Stimulated activated CD8-positive, alpha-beta memory T cell treated with anti-CD3 and anti-CD28 coated beads, Interleukin-12 subunit alpha, Interleukin-12 subunit beta, amount 100 ng/mL, for 1 hour (primary cell): ENCODE measurements at places on chromosomes 6 and 20.

DNA sequence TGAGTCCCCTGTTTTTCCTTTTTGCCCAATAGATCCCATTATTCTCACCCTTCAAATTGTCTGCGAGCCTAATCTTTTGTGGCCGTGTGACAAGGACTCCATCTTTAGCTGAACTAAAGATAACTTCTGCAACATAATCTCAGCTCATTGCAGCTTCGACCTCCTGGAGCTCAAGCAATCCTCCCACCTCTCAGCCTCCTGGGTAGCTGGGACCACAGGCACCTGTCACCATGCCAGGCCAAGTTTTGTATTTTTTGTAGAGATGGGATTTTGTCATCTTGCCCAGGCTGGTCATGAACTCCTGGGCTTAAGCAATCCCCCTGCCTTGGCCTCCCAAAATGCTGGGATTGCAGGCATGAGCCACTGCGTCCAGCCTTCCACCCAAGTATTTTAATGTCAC, 161.0 kb downstream of the GJA1 start:
- DNase-seq, result no peak

DNA sequence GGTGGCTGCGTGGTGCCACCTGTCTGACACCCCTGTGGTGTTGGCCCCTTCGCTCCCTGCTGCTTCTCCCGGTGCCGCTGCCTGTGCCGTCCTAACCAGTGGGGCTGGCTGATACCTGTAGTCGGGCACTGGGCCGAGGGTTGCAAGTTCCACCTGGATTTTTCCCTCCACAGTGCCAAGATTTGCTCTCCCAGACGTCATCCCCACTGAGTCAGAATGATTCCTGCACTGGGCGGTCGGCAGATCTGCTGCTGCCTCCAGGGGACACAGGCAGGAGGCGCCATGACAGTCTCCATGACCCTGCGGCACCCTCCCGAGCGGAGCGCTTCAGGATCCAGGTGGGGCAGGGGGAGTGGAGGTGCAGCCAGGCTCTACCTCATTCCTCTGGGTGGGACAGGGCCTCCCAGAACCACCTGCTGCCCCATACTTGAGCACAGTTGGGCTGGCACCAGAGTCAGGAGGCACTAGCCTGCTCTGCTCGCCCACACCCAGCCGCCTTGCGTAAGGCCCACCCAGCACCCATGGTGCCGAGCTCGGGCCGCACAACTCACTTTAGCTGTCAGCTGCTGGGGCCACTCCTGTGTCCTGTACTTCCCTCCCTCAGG, 60.2 kb downstream of the TCP11 start:
- no peak for DNase-seq

GRCh38 chr20:57657535-57658446, 37.6 kb upstream of the ZBP1 start:
- peak; percentile 13 for DNase-seq

DNA sequence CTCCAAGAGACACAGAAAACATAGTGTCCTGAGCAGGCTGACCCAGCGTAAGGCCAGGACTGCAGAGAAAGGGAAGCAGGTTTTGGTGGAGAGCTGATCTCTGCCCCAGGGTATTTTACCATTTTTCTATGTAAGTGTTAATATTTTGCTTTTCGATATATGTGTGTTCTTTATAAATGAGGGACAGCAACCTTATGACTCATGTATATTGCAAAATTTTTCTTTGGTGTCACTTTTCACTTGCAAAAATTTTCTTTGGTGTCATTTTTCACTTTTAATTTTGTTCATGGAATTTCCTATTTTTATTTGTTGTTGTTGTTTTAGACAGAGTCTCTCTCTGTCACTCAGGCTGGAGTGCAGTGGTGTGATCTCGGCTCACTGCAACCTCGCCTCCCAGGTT, 34.6 kb upstream of the PXDC1 start:
- DNase-seq, result no peak

- no peak for DNase-seq
These were observed 2.1 kb upstream of the CHRNA4 start for GRCh38 chr20:63363013-63363957.

DNA sequence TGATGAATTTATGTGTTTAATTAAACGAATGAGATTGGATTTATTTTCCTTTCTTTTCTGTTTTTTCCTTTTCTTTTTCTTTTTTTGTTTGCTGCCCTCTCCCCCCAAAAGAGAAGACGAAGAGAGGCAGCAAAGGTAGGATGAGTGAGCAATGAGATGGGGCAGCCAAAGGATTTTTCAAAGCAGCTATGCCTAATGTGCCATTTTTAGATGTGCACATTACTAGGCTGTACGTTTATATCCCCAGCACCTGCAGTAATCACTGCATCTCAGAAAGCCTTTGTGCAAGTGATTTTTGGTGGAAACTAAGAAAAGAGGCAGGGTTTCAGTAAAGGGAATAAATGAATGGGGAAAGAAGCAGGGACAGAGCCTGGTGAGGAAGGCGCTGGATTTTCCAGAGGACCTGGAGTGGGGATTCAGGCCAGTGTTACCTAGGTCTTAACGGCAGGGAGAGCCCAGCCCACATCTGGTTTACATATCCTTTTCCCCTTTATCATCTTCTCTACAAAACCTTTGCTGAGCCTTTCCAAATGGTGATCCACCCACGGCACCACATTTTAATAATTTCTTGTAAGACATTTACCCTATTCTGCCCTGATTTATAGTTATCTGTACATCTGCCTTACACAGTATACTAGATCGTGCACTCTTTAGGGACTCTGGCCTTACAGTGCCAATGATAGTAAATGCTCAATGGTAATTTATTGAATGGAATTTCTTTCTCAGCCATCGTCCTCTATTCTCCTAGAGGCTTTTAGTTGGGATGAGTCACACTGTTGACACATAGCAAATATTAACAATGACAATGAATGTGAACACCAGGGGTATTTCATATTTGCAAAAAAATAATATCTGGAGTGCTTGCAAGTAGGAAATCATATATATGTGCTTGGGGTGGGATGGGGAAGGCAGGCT, 38.3 kb upstream of the ATXN1 start:
- DNase-seq, result no peak

- no peak for DNase-seq
These were observed 67.8 kb downstream of the TAF4 start for GRCh38 chr20:61997891-61998290.

- DNase-seq, result no peak
These were observed 131.7 kb downstream of the BCAS1 start for GRCh38 chr20:53938739-53939138.

- no peak for DNase-seq
These were observed 142.2 kb upstream of the AFDN start for GRCh38 chr6:167684276-167685104.

DNA sequence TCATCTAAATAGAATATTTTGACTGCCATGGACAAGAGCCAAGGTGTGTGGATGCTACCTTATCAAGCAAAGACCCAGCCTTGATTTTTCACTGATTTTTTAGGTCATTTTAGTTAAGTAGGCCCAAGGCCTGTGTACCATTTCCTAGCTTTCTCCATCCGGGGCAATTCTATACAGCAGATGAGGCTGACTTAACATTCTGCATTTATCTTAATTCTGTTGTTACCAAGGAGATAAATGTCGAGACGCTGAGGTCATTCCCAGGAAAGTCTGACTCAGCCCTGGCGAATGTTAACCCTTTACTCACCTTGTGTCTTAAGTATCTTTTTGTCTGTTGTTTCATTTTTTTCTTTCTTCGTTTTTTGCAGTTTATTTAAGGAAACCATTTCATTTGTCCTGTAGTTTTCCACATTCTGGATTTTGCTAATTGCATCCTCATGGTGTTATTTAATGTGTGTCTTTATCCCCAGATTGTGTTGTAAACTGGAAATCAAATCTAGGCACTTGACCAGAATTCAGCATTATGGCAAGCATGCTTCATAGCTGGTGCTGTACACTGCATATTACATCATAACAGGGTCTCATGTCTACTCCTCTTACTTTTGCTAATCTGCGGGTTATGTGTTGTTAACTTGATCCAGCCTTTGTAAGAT, 277.0 kb downstream of the CDKAL1 start:
- DNase-seq, result no peak

GRCh38 chr20:45967551-45968080, 4.4 kb downstream of the ZNF335 start:
- DNase-seq, result no peak

- DNase-seq, result no peak
These were observed 48.1 kb downstream of the NKX2-2 start for GRCh38 chr20:21465799-21466198.

DNA sequence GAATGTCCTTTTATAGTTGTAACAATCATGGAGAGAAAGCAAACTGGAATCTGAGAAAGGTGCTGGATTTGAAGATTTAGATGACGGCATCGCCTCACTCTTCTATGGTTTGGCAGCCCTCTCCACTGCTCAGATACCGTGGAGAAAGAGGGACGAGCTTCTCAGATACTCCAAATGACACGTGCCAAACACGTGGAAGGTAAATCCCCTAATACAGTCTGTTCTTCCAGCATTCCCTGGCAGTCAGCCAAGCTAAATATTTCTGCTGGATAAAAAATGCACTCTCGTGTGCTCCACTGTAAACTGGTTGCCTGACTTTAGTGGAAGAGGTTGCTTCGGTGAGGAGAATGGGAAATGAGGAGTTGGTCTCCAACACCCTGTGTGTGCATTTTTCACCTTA, 16.7 kb upstream of the PRDM1 start:
- DNase-seq, result no peak

DNA sequence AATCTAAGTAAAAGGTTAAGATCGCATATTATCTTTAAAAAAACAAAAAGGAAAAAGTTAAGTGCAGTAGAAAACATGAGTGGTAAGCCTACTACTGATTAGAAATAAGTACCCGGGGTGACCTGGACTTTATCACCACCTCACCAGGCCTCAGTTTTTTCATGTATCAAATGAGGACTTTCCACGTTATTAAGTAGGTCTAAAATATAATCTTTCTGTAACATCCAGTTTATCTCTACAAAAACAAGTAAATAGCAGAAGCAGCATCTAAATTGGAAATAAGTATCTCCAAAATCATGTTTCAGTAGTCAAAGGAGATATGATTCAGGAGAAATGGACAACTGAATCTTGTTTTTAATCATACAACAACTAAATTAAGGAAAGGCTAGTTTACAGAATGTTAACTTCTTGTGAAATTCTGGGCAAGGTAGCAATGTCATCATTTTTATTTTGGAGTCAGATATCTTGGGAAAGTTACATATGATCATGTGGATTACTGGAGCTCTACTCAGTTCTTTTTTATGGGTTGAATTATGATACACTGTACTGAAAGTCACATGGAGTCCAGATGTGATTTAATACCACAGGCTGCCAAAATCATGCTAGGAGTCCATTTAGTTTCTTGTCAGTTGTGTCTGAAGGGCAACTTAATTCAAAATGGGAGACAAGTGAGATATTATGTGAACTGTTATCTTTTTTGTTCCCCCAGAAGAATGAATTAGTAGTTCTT, 114.7 kb upstream of the PRL start:
- no peak for DNase-seq

DNA sequence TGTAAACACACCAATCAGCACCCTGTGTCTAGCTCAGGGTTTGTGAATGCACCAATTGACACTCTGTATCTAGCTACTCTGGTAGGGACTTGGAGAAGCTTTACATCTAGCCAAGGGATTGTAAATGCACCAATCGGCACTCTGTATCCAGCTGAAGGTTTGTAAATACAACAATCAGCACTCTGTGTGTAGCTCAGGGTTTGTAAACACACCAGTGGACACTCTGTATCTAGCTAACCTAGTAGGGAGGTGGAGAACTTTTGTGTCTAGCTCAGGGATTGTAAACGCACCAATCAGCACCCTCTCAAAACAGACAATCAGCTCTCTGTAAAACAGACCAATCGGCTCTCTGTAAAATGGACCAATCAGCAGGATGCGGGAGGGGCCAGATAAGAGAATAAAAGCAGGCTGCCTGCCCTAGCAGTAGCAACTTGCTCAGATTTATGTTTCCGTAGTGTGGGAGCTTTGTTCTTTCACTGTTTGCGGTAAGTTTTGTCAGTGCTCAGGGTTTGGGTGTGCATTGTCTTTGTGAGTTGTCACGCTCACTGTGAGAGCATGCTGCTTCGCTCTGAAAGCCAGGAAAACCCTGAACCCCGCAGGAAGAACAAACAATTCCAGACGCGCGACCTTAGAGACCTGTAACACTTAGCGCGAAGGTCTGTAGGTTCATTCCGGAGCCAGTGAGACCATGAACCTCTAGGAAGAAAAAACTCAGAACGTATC, 37.0 kb downstream of the RIOK1 start:
- no peak for DNase-seq

DNA sequence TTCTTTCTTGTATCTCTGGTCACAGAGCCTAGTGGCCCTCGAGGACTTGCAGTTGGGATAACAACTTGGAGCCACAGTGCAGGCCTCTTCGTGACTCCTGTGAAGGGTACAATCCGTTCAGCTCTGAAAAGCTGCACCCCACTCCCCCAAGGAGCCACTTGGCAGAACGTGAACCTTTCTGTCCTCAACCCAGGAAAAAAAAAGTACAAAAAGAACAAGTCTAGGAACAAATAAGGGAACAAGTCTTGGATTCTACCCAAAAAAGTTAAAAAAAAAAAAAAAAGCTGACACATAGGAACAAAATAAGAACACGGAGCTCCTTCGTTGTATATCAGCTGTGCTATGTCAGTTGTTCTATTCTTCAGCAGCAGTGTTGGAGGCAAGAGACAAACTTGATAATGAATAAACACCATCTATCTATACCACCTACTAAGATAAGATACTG, 77.9 kb upstream of the TULP1 start:
- no peak for DNase-seq

DNA sequence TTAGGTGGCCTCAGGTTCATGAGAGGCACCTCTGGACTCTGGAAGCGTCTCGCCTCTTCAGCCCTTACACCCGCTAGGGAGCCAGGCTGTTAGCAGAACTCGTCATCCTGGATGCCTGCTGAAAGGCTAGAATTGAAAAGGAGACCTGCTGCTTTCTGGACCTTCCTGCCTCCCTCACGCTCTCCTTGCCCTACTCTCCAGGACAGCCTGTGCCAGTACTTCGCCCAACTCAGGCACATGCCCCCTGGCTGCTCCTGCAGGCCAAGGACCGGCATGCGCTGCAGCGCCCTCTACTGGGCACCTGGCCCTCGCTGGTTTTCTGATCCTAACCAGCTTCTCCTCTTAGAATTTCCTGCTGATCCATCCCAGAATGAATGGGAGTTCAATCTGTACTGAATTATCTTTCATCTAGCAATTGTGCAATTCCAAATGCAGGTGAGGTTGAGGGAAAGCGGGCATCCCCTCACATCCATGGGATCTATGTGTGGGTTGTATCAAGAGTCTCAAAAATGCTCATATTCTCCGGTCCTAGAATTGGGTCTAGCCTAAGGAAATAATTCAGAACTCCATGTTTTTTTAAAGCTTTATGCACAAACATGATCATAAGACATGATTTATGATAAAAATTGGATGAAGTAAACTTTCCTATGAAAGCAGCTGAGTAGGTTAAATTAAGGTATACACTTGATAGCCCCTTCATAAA, 78.0 kb downstream of the PTPN1 start:
- DNase-seq, result peak; percentile 51

DNA sequence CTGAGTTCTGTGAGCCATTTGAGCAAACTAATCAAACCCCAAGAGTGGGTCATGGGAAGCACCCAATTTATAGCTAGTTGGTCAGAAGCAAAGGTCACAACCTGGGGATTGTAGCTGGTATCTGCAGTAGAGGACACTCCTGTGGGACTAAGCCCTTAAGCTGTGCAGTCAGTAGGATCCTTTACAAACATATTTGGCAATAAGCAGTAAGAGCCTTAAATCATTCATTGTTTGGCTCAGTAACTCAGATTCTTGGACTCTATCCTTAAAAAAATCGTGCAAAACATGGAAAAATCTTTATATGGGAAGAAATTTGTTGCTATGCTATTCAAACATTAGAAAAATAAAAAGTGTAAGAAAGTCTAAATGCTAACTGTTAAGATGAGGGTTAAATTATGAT, 29.9 kb downstream of the FRK start:
- DNase-seq, result no peak

GRCh38 chr6:121335087-121336008, 1.1 kb upstream of the TBC1D32 start:
- no peak for DNase-seq
